ENCODE measurements at places on chromosomes 2 and 18.

GRCh38 chr2:130190237-130190636 is 8.0 kb downstream of the TUBA3E start:
- no peaks in the 10 kb centered on the region for H3K27me3 ChIP-seq
- no peaks in the 10 kb centered on the region for H3K4me1 ChIP-seq
- H3K4me3 ChIP-seq: no peak overlapping the region
- H3K27ac ChIP-seq: peak overlapping the region; percentile 43
- DNase-seq: no peak
- peaks cover 6% of the 10 kb centered on the region for H3K36me3 ChIP-seq

DNA sequence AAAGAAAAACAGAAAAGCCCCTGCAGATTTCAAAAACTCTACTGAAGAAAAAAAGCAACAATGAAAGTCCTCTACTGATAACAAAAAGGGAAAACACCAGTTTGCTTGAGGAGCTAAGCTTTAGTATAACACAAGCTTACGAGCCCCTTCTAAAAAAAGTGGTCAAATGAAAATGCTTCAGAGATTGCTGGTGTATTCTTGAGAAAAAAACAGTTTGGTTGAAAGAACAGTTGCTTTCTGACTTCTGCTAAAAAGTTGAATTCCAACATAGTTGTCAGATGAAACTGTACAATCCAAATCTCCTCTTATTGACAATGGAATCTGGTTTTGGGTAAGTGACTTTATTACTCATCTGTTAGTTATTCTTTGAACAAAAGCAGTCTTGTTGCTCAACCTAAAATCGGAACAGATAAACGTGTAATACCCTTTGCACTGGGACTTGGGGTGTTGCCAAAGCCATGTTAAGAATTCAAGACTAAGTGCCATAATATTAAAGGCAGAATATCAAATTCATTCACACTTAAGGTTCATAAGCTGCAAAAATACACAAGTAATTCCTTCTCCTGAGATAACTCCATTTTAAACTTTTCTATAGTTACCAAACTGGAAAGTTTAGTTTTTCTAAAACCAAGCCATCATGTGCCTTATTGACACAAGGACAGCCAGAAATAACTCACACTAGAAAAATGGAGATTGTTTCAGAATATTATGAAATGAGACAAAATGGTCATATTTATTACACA is 45.3 kb upstream of the SPAG16 start:
- DNase-seq: no peak
- no peak overlapping the region for H3K4me3 ChIP-seq
- H3K27me3 ChIP-seq: no peaks in the 10 kb centered on the region
- peaks cover 19% of the 10 kb centered on the region for H3K4me1 ChIP-seq
- no peak overlapping the region for H3K27ac ChIP-seq
- H3K36me3 ChIP-seq: no peaks in the 10 kb centered on the region

DNA sequence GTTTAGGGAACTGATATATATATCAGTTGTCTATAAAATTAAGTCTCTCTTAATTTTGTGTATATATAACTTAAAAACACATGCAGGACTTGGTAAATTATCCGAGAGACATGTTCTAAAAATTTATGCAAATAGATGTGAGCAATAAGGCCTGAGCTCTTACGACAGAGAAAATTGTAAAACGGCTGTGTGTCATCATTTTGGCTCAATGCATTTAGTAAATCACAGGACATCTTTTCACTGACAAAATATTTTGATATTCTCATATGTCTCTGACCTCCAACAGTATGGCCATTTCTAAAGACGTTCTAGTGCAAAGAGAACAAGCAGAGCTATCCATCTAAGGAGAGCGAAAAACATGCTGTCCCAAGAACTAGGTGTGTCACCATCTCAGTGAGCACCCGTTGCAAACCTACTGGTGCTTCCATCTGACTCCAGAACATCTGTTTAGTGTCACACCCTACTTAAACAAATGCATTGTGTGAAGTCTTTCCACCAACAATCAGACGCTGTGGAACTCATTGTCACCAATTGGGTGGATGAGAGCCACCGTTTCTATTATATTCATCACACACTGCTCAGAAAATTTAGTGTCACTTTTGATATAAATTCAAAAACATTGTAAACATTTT is 108.0 kb downstream of the ARHGAP15 start:
- DNase-seq: no peak
- H3K36me3 ChIP-seq: peaks cover 2% of the 10 kb centered on the region

DNA sequence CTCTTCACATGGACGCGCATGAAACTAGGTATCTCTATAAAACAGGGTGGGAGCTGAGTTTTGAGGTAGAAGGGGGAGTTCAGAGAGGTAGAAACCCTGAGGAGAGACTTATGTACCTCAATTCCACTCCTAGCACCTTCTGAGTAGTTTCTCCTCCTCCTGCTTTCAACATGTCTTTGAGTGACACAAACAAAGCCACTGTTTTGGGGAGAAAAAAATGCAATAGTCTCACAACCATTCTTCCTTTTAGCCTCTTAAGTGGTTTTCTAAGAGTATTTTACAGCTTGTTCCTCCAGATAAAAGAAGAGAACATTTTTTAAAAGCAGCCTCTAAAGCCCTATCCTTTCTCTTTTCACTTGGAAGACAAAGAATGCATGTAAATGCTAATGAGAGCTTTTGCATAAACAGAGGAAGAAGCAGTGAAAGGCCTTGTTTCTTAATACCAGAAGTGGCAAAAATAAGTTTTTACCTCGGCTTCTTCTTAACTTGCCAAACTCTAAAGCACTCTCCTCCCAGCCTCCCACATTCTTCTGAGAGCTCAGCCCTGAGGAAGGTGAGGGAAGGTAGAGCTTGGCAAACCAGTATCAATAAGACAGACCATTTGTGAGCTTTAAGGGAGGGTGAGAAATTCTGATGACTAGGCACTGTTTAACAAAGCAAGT is 1304.4 kb upstream of the ACVR2A start:
- peaks cover 19% of the 10 kb centered on the region for H3K4me1 ChIP-seq
- peaks cover 10% of the 10 kb centered on the region for H3K36me3 ChIP-seq
- no peaks in the 10 kb centered on the region for H3K27me3 ChIP-seq
- no peak overlapping the region for H3K4me3 ChIP-seq

- no peak overlapping the region for H3K27ac ChIP-seq
- no peaks in the 10 kb centered on the region for H3K36me3 ChIP-seq
- H3K4me3 ChIP-seq: no peak overlapping the region
- no peaks in the 10 kb centered on the region for H3K4me1 ChIP-seq
- DNase-seq: no peak
Measured at GRCh38 chr2:141260911-141261310, 869.9 kb downstream of the LRP1B start.

DNA sequence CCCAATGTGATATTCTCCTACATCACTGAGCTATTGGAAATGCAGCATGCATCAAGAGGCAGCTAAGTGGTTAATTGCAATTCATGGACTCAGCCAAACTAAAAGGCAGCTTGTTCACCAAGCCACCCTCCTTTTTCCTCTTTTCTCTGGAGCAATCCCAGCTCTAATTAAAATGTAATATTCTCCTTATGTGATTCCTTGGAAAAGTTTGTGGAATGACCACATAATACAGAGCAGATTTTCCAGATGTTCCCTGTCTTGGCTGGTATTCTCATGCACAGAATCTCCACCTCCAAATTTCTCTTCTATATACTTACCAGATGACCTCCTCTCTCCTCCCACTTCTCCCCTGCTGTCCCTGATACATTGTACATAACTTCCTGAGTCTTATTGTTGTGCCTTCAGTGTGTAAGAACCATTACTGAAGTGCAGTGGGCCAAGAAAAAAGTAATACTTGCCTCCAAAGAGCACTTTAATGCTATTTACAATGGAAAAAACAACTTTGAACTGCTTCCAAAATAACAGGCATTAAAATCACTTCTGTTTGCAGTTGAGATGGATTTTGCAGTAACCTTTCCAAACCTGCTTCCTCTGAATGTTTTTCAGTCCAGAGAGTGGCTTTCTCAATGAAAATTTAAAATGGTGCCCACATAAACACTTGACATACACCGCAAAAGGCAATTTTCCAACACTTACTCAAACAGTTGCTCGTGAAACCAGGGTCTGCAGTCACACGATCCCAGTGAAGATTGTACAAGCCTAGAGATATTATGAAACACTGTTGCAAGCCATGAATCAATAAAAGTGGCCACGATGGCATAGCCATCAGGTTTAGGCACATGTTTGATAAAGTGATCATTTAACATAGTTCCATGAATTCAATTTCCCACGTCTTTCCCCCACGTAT is 258.0 kb downstream of the MTX2 start:
- no peak overlapping the region for H3K4me3 ChIP-seq
- H3K27me3 ChIP-seq: peaks cover 5% of the 10 kb centered on the region
- H3K4me1 ChIP-seq: peaks cover 25% of the 10 kb centered on the region
- no peaks in the 10 kb centered on the region for H3K36me3 ChIP-seq
- H3K27ac ChIP-seq: peak overlapping the region; percentile 3

DNA sequence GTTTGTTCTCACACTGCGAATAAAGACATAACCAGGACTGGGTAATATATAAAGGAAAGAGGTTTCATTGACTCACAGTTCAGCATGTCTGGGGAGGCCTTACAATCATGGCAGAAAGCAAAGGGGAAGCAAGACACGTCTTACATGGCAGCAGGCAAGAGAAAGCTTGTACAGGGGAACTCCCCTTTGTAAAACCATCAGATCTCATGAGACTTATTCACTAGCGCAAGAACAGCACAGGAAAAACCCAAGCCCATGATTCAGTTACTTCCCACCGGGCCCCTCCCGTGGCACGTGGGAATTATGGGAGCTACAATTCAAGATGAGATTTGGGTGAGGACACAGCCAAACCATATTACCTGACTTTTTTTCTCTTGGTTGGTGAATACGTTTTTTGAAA is 51.3 kb downstream of the TMEM247 start:
- H3K4me1 ChIP-seq: no peaks in the 10 kb centered on the region
- no peak overlapping the region for H3K4me3 ChIP-seq
- H3K36me3 ChIP-seq: no peaks in the 10 kb centered on the region
- no peak for DNase-seq
- H3K27ac ChIP-seq: no peak overlapping the region
- no peaks in the 10 kb centered on the region for H3K27me3 ChIP-seq

GRCh38 chr18:30743033-30743432 is 299.5 kb downstream of the DSC3 start:
- no peak overlapping the region for H3K27ac ChIP-seq
- H3K36me3 ChIP-seq: no peaks in the 10 kb centered on the region
- H3K4me1 ChIP-seq: no peaks in the 10 kb centered on the region
- no peak overlapping the region for H3K4me3 ChIP-seq
- no peaks in the 10 kb centered on the region for H3K27me3 ChIP-seq

DNA sequence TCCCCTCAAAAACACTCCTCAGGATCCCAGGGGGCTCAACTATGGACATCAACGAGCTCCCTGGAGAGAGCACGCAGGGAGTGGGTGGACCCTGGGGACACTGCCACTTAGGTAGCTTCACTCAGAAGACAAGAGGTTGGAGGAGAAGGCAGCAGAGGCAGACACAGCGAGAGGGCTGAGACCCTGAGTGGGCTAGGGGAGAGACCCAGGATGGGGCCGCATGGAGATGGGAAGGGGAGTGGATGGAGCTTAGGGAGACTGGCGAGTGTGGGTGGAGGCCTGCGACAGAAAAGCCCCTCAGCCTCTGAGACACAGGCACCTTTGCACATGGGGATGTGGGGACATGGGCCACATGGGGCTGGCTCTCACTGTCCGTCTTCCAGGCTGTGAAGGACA is 70.9 kb downstream of the ASB1 start:
- DNase-seq: no peak
- H3K27ac ChIP-seq: peak overlapping the region; percentile 22
- H3K4me3 ChIP-seq: no peak overlapping the region
- no peaks in the 10 kb centered on the region for H3K27me3 ChIP-seq
- peaks cover 27% of the 10 kb centered on the region for H3K4me1 ChIP-seq

GRCh38 chr2:121375621-121376159 is 90.7 kb upstream of the TFCP2L1 start:
- no peak for DNase-seq
- no peaks in the 10 kb centered on the region for H3K27me3 ChIP-seq
- H3K4me1 ChIP-seq: peaks cover 23% of the 10 kb centered on the region
- H3K36me3 ChIP-seq: peaks cover 40% of the 10 kb centered on the region
- H3K4me3 ChIP-seq: no peak overlapping the region

GRCh38 chr2:227164763-227165291 is 403 bp downstream of the COL4A3 start:
- H3K27ac ChIP-seq: no peak overlapping the region
- DNase-seq: no peak
- H3K4me3 ChIP-seq: peak overlapping the region; percentile 76
- H3K36me3 ChIP-seq: no peaks in the 10 kb centered on the region
- peaks cover 88% of the 10 kb centered on the region for H3K27me3 ChIP-seq

DNA sequence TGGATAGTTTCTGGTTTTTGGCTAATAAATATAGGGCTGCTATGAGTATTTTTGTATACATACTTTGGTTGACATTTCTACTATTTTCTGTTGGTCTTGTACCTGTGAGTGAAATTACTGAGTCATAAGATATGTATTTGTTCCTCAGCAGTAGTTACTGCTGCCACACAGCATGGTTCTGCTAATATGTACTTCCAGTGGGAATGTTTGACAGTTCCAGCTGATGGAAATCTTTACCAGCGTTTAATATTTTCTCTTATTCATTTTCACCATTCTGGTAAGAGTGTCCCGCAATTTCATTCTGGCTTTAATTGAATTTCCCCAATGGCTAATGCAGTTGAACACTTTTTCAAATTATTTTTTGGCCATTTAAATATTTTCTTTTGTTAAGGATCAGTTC is 57.9 kb upstream of the IL1R1 start:
- no peaks in the 10 kb centered on the region for H3K36me3 ChIP-seq
- H3K4me1 ChIP-seq: no peaks in the 10 kb centered on the region
- no peaks in the 10 kb centered on the region for H3K27me3 ChIP-seq
- no peak for DNase-seq

GRCh38 chr18:27869735-27870134 is 307.2 kb downstream of the CDH2 start:
- no peak overlapping the region for H3K4me3 ChIP-seq
- no peak for DNase-seq
- no peaks in the 10 kb centered on the region for H3K27me3 ChIP-seq
- no peaks in the 10 kb centered on the region for H3K4me1 ChIP-seq
- H3K36me3 ChIP-seq: peaks cover 5% of the 10 kb centered on the region

GRCh38 chr2:142041996-142042395 is 88.8 kb downstream of the LRP1B start:
- peaks cover 4% of the 10 kb centered on the region for H3K4me1 ChIP-seq
- no peak for DNase-seq
- no peak overlapping the region for H3K27ac ChIP-seq
- H3K36me3 ChIP-seq: no peaks in the 10 kb centered on the region
- H3K27me3 ChIP-seq: no peaks in the 10 kb centered on the region

DNA sequence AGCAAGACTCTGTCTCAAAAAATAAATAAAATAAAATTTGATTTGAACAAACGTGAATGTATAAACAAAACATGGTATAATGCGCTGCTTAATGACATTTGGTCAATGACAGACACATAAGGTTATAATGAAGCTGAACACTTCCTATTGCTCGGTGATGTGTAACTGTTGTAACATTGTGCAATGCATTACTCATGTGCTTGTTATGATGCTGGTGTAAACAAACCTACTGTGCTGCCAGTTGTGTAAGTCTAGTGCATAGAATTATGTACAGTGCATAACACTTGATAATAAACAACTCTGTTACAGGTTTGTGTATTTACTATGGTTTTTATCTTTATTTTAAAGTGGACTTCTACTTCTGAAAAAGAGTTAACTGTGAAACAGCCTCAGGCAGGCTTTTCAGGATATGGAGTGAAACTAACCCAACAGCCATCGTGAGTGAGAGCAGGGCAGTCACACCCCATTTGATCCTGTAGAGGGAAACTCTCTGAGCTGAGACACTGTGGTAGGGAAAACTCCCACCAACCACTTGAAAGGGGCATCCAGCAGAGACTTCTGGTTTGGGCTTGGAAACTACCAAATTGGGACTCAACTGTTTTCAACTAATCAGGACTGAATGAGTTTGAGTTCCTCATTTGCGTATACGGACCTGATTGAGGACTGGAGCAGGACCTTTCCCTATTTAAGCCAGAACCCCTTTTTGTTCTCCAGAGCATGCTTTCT is 8.7 kb upstream of the RPRD1A start:
- no peak overlapping the region for H3K27ac ChIP-seq
- peaks cover 5% of the 10 kb centered on the region for H3K27me3 ChIP-seq
- H3K4me3 ChIP-seq: no peak overlapping the region
- peaks cover 4% of the 10 kb centered on the region for H3K4me1 ChIP-seq
